Stimulated activated CD8-positive, alpha-beta memory T cell treated with anti-CD3 and anti-CD28 coated beads, Interleukin-7, amount 100 ng/mL, for 1 hour (primary cell): ENCODE measurements at places on chromosomes 2 and 18.

- DNase-seq: no peak
Observed at GRCh38 chr2:29115797-29116781, 874 bp downstream of the CLIP4 start.

DNA sequence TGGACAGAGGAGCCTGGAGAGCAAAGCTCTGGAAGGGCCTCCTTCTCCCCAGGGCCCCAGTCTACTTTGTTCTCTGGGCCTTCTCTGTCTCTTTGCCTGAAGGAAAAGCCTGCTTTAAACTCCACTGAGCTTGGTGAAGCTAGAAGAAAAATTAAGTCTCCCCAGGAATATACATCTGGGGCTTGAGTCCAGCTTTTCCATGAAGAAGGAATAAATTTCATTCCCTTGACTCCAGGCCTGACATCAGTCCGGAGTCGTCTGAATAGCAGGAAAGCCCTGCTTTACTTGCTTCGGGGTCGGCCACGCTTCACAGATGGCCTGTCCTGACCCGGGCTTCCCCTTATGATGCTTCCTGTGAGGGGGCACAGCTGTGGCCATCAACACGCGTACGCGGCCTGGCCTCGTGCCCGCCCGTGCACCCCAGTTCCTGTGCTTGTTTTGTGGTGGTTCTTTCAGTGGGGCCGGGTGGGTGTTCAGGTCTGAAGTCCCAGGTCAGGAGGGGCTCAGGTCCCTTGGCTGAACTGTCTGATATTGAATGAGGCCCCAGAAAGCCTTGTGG lies 73.6 kb downstream of the ACOXL start:
- DNase-seq: no peak

- DNase-seq: no peak
Observed at GRCh38 chr2:144198116-144198515, 321.8 kb downstream of the ZEB2 start.

GRCh38 chr2:121833358-121833723 lies 77.9 kb downstream of the TSN start:
- DNase-seq: no peak

DNA sequence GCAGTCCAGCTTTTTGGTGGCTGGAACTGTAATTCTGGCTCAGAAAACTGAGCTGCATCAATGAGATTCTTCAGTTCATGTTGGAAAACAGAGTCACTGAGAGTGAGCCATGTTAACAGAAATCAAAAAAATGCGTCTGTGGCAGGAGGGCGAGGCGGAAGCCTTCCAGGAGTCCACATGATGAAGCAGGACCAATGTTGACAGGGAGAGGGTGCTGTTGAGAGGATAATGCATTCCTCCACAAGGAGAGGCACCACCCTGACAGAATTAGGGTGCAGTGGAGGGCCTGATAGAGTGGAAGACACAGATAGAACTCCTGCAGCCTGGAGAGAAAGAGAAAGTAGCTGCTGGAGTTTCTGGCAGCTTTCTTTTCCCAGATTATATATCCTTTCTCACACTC lies 111.5 kb downstream of the MGAT5 start:
- DNase-seq: no peak

DNA sequence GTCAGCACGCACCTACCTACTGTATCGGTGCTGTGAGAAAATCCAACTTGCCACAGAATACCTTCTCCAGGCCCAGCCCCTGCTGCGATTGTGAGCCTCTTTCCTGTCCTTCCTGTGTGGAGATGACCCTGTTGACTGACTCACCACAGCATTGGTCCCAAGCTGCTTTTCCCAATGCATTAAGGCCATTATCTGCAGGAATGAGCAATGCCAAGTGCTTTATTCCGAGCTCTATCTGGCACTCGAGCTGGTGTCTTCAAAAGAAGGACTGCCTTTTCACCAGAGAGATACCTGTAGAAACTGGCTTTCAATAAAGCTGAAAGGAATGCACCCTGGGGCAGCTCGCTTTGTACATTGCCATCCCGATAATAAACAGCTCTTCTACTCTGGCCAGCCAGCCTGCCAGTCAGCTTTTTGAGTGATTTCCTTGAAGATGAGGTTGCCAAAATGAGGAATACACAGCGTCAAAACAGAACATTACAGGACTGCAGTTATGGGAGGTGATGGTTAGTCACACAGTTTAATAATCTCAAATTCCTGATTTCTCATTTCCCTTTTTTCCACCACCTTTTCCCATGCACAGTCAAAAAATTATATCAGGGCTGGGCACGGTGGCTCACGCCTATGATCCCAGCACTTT lies 8.3 kb upstream of the RNF103 start:
- DNase-seq: no peak

DNA sequence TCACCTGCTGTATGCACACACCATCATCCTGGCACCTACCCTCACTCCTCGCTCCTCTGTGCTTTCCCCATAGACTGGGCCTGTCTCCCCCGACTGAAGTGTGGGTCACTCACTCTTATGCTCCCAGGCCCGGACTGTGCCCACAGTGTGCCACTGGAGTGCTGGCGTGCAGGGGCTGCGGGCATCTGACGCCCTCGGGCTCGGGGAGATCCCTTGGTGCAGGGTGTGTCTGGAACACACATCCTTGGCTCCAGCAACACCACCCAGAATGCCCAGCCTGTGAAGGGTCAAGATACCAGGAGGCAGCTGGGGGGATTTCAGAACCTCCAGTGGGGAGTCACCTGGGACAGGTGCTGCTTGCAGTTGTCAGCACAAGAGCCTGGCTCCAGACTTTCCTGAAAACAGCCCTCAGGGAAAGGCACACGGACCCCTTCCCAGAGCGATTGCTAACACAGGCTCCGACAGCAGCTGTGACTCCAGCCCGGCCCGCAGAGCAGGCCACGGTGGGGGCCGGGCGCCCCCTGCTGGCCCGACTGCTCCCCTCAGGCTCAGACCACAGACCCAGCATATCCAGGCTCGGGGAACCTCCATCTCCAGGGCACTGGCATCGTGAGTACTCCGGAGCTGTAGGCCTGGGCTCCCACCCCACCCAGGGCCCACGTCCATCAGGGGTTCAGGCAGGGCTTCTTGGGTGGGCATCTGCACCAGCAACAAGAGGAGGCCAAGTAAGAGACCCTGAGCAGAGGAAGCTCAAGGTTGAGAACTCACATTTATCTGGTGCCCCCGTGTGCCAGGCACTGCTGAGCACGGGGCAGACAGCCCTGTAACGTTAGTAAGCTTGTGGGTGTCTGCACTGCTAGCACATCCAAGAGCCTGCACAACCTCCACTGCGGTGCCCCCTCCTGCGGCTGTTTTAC lies 8.6 kb downstream of the HS1BP3 start:
- DNase-seq: peak; percentile 61

GRCh38 chr2:100643906-100644501 lies 81.2 kb downstream of the PDCL3 start:
- DNase-seq: no peak

DNA sequence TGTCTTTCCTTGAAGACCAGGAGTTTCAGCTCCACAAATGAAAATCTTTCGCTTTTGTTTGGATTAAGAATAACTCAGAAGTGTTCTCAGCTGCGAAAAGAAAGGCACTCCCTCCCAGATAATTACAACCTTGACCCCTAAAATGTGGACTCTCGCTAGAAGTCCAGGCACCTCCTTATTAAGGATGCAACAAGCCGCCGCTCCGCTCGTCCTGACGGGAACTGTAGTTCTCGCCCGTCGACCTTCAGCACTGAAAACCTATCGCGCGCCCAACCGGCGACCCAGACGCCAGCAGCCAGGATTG lies 559 bp downstream of the IMMT start:
- no peak for DNase-seq

- DNase-seq: no peak
Observed at GRCh38 chr2:227472265-227473121, 537 bp downstream of the AGFG1 start.

DNA sequence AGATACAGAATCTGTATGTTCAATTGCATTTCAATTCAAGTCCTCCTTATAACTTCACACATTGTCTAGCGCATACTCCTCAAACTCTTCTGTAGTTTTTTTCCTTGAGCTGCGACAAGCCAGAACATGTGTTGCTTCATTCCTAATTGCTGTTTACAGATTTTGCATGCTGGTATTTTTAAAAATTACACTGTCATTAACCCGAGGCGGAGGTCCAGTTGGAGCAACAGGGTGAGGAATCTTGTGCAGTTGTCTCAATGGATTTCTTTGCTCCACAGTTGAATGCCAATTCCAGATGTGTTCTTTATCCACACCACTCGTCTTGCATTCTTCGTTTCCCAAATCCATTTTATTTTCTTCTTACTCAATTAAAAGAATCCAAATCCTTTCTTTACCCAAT lies 16.4 kb upstream of the SERPINB13 start:
- DNase-seq: no peak

DNA sequence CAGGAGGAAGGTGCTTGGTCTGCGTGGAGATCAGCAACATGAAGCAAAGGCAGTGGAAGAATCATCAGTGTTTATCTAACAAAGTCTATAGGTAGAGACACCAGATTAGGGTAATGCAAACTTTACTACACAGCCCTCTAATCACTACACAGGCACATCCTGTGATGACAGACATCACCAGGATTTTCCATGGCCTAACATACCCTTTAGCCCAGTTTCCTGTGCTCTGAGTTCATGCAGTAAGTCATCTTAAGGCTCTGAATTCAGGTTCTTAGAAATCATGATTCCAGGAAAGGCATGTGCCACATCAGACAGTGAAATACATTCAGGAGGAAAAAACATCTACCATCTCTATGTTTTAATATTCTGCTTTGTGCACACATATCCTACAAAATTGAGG lies 708.5 kb upstream of the SLC8A1 start:
- no peak for DNase-seq

GRCh38 chr18:32271672-32272208 lies 81.9 kb downstream of the MEP1B start:
- no peak for DNase-seq

GRCh38 chr2:150167711-150168110 lies 319.8 kb downstream of the RND3 start:
- no peak for DNase-seq

DNA sequence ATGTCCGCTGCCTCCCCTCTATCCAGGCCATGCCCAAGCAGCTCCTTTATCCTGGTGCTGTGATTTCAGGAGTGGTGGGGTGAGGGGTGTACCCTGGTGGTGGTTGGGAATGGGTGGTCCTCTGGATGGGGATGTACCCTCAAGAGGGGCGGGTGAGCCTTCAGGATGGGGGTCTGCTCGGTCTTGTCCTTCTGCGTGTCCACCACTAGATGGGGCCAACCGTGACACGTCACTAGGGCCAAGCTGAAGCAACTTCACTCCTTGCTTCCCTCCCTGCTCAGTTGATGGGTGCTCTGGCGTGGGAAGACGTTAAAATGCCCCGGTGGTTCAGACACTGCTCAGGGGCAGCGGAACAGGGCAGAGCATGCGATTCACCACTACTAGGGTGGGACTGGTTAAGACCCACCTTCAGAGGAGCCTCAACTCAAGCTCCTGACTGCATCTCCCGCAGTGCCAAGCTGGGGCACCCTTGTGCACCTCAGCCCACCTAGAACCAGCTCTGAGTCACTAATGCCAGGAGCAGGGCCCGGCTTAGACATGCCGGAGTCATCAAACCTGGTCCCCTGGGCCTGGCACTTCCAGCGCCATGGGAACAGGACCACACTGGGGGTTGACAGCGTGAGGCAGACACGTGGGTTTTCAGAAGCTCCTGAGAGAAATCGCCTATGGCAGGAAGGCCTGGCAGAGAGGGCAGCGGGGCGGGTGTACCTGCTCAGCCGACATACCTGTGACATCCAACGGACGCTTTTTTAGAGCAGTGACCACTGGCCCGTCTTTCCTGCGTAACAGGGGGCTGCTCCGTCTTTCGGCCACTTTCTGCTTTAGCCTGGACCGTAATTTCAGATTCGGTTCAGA lies 256.7 kb downstream of the HDAC4 start:
- no peak for DNase-seq

DNA sequence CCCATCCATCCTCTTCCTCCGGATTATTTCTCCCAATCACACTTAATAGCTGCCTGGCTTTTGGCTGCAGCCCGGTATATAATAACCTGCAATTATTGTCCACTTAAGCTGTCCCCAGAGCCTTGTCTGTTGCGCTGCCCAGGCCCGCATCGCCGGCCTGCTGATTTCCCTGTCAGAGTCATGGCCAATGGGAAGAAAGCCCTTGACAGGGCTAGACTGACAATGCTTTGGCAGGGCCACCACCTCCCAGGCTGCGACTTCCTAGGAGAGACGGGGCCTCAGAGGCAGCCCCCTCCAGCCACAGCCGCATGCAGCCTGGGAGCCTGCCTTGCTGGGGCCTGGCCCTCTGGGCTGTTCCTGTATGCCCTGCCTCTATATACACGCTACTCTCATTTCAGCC lies 10.0 kb upstream of the CELF4 start:
- no peak for DNase-seq

- DNase-seq: no peak
Observed at GRCh38 chr18:41989508-41989907, 34.5 kb downstream of the PIK3C3 start.

- peak; percentile 58 for DNase-seq
Observed at GRCh38 chr18:77054606-77055428, 77.8 kb downstream of the MBP start.

- no peak for DNase-seq
Observed at GRCh38 chr18:41466436-41467160, 488.4 kb upstream of the PIK3C3 start.

DNA sequence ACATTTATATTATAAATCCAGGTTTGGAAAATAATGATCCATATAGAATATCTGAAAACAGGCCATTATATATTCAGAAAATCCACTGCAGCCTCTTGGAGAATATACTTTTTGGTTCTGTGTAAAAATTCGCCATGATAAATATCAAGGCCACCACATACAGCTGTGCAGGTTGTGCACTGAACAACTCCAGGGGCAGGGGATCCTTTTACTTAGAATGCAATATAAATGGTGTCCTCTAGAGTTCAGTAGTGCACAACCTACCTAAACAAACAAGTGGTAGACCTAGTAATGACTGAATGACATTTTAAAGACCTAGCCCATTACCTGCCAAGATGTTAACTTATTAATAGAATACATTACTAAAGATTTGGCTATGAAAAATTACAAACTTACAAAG lies 22.4 kb downstream of the MOGAT1 start:
- no peak for DNase-seq

DNA sequence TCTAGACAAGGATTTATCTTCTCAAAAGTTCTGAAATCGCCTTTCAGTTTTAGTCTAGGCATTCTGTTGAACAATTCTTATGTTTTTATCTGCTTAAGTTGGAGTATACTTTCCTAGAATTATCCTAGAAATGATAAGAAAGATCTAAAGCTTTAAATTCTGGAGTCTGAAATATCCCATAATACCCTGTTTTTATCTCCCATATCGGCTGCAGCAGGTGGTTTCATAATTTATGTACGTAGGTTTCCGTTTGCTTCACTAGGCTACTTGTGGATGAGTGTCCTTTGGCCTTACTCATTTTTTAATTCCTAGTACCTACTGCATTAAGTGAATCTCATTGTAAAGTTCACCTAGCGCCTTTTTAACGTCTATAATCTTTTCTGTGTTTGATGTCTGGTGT lies 58.5 kb upstream of the MGAT5 start:
- no peak for DNase-seq

- DNase-seq: no peak
Observed at GRCh38 chr18:23387265-23387664, 65.8 kb upstream of the RIOK3 start.
